ENCODE measurements at places on chromosomes 2 and 18. TPM values are rescaled to one million over a fixed set of nuclear protein-coding genes. Genes with fewer than 3 reads are reported as not detected.

Gene FAM237A
- not detected for total RNA-seq

Gene SRD5A2
- total RNA-seq, result not detected

Gene TCF23
- total RNA-seq, result not detected

Gene FOXD4L1
- not detected for total RNA-seq

Gene SERPINB3
- not detected for total RNA-seq

Gene KLHL30
- total RNA-seq, result not detected

Gene CNTNAP5
- total RNA-seq, result not detected

Gene OTOS
- not detected for total RNA-seq

Gene CCBE1
- 0.32 TPM for total RNA-seq

Gene NTSR2
- not detected for total RNA-seq

Gene CPO
- 0.30 TPM for total RNA-seq

Gene SPR
- total RNA-seq, result 0.39 TPM

Gene UGT1A10
- total RNA-seq, result not detected

Gene WDR35
- 4.5 TPM for total RNA-seq

Gene AKAIN1
- total RNA-seq, result not detected

Gene MAL
- total RNA-seq, result 129 TPM

Gene SAG
- total RNA-seq, result 0.37 TPM

Gene MTX2
- total RNA-seq, result 8.8 TPM

Gene LAMA1
- 0.09 TPM for total RNA-seq

Gene REEP1
- 1.0 TPM for total RNA-seq

Gene LYPD6B
- not detected for total RNA-seq

Gene SOX11
- total RNA-seq, result not detected

Gene CYP27A1
- 0.89 TPM for total RNA-seq

Gene IL36A
- 0.58 TPM for total RNA-seq

Gene CNOT9
- 64.2 TPM for total RNA-seq

Gene IL37
- total RNA-seq, result not detected

Gene CSRNP3
- total RNA-seq, result 0.19 TPM

Gene GLI2
- total RNA-seq, result not detected

Gene PEX13
- total RNA-seq, result 20.4 TPM

Gene GCKR
- not detected for total RNA-seq

Gene PTRHD1
- total RNA-seq, result 13.6 TPM

Gene PLB1
- total RNA-seq, result 0.28 TPM

Gene FIGN
- total RNA-seq, result 0.03 TPM

Gene MDH1B
- total RNA-seq, result 0.41 TPM

Gene DGKD
- 254 TPM for total RNA-seq

Gene PPP1CB
- 182 TPM for total RNA-seq

Gene UGT1A3
- not detected for total RNA-seq

Gene CLEC4F
- not detected for total RNA-seq

Gene MAB21L4
- total RNA-seq, result not detected

Gene ARPC2
- 347 TPM for total RNA-seq

Gene MAT2A
- total RNA-seq, result 184 TPM

Gene HOXD12
- not detected for total RNA-seq

Gene SGO2
- 3.6 TPM for total RNA-seq

Gene RIT2
- total RNA-seq, result not detected

Gene CD28
- 151 TPM for total RNA-seq

Gene EPHA4
- total RNA-seq, result 58.0 TPM

All from T-cell (primary cell).